Muscle of leg (tissue), 16 donors: ENCODE measurements at places on chromosomes 11 and 22.

- no peak for DNase-seq
These were observed 75.8 kb downstream of the CCDC34 start for GRCh38 chr11:27287205-27287604.

DNA sequence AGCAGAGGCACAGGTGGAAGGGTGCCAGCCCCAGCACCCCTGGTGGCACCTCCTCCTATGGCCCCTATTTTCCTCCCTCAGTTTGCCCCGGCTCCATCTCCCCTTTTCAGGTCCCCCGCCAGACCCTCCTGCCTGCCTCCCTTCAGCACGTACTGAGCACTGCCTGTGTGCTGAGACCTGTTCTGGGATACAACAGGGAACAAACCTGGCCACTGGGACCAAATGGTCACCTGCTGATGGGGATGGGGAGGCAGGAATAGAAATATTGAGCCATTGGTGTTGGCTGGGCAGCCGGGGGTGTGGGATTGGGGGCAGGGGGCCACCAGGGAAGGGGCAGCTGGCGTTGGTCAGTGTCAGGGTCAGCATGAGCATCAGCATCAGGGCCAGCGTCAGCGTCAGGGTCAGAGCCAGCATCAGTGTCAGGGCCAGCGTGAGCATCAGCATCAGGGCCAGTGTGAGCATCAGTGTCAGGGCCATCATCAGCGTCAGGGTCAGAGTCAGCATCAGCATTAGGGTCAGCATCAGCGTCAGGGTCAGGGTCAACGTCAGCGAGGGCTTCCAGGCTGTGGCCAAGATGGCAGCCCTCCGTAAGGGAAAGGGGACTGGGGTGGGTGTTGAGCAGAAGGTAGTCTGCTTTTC lies 7.5 kb downstream of the ZNF74 start:
- no peak for DNase-seq

DNA sequence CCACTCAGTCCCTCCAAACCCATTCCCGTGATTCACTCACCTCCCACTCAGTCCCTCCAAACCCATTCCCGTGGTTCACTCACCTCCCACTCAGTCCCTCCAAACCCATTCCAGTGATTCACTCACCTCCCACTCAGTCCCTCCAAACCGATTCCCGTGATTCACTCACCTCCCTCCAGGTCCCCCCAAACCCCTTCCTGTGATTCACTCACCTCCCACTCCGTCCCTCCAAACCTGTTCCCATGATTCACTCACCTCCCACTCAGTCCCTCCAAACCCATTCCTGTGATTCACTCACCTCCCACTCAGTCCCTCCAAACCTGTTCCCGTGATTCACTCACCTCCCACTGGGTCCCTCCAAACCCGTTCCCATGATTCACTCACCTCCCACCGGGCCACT lies 639.6 kb downstream of the BRD1 start:
- DNase-seq: no peak

- DNase-seq: no peak
These were observed 33.2 kb upstream of the LMO1 start for GRCh38 chr11:8296872-8297271.

GRCh38 chr11:34001557-34002064 lies 49.9 kb upstream of the CAPRIN1 start:
- no peak for DNase-seq

DNA sequence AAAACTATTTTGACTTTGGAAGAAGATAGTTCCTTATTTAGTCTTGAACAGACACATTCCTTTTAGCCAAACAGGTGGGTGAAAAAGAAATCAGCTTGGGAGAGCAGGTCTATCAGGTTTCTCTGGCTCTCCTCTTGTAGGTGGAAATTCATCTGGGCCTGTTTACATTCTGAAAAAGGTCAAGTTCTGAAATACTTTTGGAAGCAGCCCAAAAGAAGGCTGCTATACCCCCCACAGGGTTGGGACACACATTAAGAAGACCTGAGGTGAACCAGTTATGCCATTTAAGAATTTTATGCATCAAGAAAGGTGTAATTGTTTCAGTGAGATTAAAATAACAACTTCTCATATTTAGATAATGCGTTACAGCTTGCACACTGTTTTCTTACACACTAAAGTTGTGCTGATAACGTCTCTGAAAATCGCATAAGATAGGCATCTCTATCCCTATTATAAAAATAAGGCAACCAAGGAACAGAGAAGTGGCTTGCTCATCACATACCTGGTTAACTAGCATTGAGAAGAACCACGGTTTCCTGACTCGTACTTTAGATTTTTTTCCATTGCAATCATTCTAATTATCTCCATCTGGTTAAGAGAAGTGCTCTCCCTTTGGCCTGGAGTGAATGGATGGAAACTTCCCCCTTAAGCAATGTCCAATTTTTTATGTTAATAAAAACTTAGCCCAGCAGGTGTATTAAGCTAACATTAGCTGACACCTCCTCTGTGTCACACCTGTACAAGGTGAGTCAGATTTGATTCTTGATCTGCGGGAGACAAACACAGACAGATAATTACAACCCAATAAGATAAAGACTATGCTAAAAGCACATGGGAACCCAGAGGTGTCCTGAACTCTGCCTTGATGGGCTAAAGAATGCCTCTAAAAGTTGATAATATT lies 60.5 kb upstream of the UCP3 start:
- no peak for DNase-seq

DNA sequence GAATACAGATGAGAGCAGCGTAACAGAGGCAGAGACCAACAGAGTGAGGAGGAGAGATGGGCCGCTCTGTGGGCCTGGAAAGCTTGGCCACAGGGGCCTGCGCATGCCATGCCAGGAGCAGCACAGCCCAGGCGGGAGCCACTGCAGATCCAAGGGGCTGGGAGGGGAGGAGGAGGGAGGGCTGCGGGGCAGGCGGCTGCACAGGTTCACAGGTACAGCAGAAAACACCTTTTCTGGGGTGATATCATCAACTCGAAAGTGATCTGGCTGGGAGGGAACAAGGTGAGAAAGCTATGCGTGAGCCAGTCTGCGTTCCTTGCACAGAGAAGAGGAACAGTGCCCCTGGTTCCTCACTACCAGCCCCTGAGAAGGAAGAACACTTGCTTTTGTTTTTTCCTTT lies 14.8 kb downstream of the VPS37C start:
- no peak for DNase-seq

DNA sequence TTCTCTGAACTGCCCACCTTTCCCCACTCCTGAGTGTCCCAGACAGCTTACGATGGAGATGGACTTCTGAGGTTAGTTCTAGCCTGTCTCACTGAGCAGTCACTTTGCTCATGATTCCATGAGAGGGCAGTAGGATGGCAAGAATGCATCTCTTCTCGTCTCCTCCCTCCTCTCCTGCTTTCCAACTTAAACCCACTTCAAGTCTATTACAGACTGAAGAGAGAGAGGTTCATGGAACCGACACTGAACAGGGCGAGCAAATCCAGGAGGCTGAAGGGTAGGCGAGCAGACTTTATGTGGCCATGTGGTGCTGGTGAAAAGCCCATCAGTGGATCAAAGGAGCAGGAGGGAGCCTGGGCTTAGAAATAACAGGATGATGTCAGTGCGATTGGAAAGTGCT lies 38.6 kb downstream of the CEP164 start:
- no peak for DNase-seq

GRCh38 chr11:91248199-91248807 lies 976.3 kb upstream of the FAT3 start:
- DNase-seq: peak; percentile 69

GRCh38 chr11:118142809-118143208 lies 9.8 kb downstream of the SCN4B start:
- peak; percentile 56 for DNase-seq

GRCh38 chr11:85806876-85807275 lies 4.1 kb downstream of the SYTL2 start:
- no peak for DNase-seq

GRCh38 chr11:105324156-105324555 lies 184.6 kb upstream of the CARD18 start:
- no peak for DNase-seq

- no peak for DNase-seq
These were observed 107.9 kb upstream of the BID start for GRCh38 chr22:17882162-17882561.

DNA sequence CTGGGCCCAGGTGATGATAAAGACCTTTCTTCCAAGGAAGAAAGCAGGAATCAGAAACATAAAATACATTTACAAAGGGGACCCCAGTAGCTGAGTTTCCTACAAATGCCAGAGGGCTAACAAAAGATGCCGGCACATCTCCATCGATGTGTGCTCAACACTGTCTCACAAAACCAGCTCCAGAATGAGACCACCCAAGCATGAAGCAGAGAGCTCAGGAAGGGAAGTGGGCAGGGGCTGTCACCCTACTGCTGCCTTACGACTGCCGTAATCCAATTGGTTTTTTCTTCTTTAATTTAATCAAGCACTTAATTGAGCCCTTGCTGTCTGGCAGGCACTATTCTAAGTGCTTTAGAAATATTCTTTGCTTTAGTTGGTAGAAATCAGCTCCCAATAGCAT lies 26.1 kb downstream of the SMCO4 start:
- DNase-seq: no peak

GRCh38 chr11:59417023-59417422 lies 9.2 kb downstream of the OR5A2 start:
- peak; percentile 8 for DNase-seq

- DNase-seq: no peak
These were observed 62.3 kb upstream of the SCUBE2 start for GRCh38 chr11:9153651-9154050.

DNA sequence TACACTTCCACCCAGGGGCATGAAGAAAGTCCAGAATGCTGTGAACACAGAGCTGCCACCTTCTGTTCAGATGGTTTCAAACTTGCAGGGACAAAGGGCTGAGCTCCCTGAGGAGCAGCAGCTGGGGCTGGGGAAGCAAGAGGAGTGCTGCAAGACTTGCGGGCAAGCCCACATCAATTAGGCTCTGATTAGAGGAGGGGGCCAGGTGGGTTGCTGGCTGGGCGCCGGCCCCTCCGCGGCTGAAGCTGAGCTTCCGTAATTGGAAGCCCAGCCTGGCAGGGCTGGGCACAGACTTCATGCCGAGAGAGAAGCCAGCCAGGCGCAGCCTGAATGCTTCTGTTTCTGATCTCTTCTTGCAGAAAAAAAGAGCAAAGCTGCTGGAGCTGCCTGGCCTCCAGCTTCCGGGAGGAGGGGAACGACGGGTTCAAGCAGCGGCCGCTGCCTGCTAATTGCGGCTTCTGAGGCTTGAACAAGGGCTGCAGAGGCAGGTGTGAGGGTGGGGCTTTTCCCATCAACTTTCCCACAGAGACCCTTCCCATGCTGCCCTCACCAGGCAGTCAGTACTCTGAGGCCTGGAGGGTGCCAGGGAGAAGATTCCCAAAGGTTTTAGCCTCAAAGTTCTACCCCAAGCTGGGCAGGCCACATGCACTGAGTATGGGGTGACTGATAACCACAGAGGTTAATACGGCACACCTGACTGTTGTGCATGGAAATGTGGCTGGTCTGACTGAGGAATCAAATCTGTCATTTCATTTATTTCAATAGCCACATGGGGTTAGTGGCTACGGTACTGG lies 91.1 kb upstream of the LMO1 start:
- peak; percentile 56 for DNase-seq

DNA sequence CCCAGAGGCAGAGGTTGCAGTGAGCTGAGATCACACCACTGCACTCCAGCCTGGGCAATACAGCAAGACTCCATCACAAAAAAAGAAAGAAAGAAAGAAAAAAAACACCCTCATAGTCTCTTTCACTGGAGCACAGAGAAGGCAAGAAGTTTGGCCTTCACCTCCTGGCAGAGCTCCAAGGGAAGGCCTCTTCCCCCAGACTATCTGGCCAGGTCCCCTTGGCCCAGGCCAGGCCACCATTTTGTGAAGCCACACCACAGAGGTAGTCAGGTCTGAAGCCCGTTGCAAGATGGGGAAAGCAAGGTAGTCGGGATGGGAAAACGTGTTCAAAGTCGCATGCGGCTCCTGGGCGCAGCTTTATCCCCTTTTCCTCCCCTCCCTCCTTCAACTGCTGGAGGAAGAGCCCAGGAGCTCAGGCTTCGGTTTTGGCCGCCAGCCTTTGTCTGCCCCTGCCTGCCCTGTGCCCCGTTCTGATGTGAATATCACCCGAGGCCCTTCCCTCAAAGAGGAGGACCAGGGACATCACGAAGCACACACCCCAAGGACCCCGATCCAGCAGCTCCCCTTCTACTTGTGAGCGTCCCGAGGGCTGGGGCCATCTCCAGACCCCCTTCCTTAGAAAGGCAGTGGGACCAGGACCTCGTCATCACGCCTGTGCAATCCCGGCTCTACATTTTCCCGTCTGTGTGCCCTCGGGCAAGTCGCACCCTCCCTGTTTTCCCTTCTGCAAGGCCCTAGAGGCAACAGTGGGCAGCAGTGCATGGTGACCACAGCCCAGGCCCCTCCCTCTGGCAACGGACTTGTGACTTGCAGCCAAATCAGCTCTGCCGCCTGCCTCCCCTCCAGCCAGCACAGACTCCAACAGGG lies 17.7 kb downstream of the CABP7 start:
- DNase-seq: peak; percentile 29

DNA sequence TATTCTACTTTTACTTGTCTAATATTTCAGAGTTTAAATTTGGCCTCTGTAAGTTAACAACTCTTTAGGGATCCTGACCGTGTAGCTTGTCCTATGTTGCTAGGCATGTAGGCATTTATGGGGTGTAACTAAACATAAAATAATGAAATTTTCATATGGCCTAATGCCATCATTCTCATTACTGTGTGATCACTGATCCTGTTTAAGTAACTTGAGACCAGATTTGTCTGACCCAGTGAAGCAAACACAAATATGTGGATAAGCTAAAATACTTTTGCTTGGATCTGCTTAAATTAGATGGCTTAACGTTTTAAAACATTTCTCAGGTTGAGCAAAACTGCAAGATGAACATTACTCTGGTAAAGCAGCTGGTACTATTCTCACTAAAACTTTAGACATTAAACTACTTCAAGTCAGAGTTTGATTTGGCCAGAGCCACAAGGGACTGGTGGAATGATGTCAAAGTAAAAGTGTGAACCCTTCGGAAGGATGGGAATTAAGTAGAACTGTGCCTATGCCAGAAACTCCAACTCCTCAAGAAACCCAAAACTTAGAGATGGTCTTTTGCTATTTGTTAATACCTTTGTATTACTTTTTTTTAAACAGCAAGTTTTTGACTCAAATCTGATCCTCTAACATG lies 12.5 kb downstream of the QSER1 start:
- peak; percentile 11 for DNase-seq

- peak; percentile 25 for DNase-seq
These were observed 36.7 kb downstream of the CD6 start for GRCh38 chr11:61007956-61008896.

DNA sequence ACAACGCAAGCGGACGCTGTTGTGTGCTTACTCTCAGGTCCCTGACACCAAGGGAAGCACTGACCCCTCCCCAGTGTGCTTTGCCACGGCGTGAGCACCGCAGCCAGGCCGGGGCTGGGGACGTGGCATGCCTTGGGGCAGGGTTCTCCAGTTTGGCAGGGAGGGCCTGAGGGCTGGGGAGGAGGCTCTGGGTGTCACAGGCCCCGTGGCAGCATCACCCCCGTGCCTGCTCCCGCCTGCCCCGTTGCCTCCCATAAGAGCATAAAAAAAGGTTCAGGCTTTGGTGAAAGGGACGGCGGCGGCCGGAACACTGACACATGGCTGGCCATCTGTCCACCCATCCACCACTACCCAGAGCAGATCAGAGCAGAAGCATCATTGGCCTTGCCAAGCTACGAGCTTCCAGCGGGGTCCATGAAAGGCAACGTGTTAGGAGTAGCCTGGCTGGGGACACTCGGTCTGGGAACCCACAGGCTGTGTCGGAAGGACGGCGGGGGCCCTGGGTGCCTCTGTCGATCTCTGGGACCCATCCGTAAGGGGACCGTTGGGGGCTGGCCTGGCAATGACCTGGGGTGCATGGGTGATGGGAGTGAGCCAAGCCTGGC lies 183.0 kb downstream of the IGLL1 start:
- no peak for DNase-seq

GRCh38 chr11:77154381-77155081 lies 26.5 kb downstream of the MYO7A start:
- peak; percentile 79 for DNase-seq

- peak; percentile 54 for DNase-seq
These were observed 47.3 kb downstream of the NEU3 start for GRCh38 chr11:75035911-75036565.
